Stimulated activated CD8-positive, alpha-beta memory T cell treated with anti-CD3 and anti-CD28 coated beads, Interleukin-4, amount 100 ng/mL, for 48 hours (primary cell): ENCODE measurements at places on chromosomes 13 and 19.

GRCh38 chr13:110274687-110275086, 32.3 kb downstream of the COL4A1 start:
- DNase-seq: no peak

DNA sequence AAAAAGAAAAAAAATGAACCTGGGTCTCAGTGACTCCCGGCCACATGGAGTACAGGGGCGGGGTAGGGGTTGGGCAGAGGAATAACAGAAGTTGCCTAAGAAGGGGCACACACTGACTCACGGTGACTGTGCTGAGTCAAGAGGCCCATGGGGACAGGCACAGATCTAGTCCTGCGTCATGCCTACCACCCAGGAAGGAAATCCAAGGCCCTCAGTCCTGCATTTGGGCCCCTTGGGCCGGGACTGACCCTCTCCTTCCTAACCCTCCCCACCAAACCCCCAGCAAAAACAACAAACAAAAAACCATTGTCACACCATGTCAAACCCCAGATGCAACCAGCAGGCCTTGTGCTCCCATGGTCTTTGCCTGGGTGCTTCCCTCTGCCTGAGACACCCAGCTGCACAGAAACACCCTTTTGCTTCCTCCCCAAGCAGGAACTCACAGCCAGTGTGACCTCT, 9.6 kb upstream of the NOTCH3 start:
- DNase-seq: no peak

DNA sequence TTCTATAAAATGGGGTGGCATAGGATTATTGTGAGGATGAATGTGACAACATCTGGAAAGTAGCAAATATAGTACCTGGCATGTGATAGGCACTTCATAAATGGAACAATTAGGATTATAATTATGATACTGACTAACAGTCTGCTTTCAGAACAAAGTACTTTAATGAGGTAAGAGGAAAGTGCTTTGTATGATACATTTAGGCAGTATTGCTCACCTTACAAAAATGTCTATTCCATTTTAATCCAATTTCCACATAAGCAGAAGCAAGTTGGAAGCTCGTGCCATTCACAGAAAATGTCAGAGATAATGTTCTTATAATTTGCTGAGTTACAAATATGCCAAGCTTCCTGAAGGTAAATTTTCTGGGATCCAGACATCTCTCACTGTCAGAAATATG, 16.9 kb upstream of the HTR2A start:
- DNase-seq: no peak

DNA sequence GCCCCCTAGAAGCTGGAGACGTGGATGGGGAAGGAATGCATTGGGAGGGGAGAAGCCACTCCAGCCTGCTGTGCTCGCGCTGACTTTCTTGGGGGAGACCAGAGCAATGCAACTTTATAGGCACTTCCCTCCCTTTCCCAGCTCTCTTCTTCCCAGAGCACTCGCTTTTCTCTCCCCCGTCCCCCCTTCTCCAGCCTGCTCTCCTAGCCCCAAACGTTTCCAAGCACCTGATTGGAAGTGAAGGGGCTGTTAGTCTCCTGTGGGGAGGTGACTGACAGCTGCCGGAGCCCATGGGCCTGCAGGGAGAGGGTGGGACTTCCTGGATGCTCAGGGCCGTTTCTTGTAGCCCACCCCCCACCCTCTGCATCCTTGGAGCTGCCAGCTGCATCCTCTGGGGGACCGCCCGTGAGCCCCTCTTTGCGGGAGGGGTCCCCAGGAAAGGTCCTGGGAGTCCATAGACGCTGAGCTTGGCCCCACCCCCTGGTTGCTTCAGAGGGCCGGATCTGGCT, 2.5 kb downstream of the HDGFL2 start:
- DNase-seq: peak; percentile 52

DNA sequence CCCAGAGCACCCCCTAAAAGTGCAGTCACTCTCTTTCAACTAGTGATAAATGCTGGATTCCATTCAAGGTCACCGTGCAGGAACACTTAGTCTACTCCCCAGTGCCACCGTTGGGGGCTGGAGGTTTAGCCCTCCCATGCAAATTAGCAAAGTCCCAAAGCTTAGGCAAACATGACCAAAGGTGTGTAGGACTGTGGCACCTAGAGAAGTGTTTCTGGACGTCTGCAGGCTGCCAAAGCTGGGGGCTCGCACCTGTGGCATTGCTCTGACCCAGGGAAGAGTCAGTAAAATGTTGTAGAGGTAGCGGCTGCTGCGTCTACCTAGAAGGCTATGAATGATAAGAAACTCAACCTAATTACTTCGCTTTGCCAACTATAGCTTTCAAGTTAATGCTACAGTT, 13.9 kb downstream of the COL4A1 start:
- no peak for DNase-seq

DNA sequence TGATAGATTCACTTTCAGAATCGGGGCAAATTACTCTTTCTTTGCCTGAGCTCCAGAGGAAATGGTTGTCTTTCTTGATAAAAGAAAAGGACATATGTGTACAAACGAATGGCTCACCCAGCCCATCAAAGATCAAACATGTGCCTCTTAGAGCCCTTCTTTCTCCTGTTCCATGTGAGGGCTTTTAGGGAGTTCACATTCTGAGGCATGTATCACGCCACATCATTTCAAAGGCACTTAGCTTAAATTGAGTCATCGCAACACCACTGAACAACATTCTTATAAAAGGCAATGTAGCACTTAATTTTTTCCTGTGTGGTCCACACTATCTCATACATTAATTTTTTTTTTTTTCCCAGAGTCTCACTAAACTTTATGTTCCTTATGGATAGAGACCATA, 521.0 kb downstream of the SUCLA2 start:
- no peak for DNase-seq

DNA sequence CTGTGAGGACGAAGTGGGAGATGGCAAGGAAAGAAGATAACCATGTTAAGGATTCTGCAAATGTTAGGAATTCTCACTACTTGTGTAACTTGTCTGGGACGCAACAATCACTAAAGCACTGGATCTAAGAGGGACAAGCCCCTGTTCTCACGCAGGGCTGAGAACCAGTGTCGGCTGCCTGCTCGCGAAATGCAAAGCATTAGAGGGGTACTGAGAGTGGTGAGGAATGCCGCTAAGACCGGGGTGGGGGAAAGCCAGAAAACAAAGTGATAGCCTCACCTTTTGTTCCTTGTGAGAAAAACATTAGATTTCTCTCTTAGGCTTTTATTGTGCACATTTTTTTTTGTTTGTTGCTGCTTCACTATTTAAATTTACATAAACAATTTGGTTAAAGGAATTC, 241.9 kb downstream of the ABCC4 start:
- DNase-seq: no peak

DNA sequence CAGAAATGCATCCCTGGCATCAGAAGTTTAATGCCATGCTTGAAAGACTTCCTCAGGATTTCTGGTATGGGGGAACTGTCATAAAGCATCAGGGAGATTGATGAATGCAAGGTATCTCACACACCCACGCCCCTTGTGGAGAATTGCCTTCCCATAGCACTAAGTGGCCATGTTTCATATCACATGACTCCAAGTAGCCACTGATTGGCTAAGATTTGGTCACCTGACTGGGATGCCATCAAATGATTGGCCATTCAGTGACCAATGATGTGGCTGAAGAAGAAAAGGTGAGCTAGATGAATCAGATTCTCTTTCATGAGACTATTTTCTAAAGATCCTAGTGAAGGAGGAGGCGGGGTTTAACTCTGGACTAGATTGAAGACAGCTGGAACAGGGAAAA, 7.3 kb downstream of the KLK8 start:
- no peak for DNase-seq

- no peak for DNase-seq
Observed at GRCh38 chr13:43061496-43062280, 38.3 kb downstream of the DNAJC15 start.

GRCh38 chr19:11031421-11032070, 57.7 kb upstream of the LDLR start:
- no peak for DNase-seq

- DNase-seq: no peak
Observed at GRCh38 chr13:51881296-51881695, 19.5 kb downstream of the CCDC70 start.

DNA sequence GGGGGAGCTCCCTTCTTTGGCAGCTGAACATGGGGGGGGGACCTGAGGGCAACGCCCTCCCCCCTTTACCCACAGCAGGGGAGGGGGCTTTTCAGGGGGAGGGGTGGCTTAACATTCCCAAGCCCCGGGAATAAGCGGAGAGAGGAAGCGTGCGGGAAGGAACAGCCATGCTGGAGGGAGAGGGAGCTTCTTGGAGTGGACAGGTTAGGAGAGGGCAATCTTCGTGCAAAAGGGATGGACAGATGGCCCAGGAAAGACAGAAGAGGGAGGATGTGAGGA, 10.8 kb downstream of the C19orf81 start:
- no peak for DNase-seq

DNA sequence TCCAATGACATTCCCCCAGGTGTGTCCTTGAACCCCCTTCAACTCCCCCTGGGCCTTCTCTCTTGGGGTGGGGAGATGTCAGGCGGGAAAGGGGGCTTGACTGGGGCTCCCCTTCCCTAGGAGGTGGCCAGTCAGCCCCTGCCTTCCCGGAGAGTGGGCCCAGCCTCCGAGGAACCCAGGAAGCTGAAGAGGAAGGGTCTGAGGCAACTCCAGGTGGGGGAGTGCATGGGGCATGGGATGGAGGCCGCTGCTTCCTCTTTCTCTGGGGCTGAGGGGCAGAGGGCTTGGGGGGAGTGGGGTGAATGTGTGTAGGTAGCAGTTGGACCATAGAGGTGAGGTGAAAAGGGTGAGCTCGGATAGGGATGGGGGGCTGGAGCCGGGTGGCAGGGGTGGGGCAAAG, 2.7 kb upstream of the INAFM1 start:
- DNase-seq: no peak

DNA sequence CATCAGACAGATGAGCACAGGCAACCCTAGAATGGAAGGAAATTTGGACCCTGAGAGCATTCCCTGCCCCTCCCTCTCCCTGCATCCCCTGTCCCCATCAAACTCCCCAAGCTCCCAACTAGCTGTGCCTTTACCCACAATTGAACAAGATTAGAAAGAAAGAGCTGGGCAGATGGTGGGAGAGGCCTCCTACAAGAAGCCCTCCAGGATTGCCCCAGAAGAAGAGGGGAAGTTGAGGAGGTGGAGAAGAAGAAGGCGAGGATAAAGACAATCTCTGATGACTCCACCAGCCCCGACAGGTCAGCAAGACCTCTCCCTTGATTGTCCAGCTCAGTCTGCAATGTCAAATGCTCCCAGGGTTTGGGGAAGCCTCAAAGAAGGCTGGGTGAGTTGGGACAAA, 11.9 kb downstream of the UNC13A start:
- no peak for DNase-seq

DNA sequence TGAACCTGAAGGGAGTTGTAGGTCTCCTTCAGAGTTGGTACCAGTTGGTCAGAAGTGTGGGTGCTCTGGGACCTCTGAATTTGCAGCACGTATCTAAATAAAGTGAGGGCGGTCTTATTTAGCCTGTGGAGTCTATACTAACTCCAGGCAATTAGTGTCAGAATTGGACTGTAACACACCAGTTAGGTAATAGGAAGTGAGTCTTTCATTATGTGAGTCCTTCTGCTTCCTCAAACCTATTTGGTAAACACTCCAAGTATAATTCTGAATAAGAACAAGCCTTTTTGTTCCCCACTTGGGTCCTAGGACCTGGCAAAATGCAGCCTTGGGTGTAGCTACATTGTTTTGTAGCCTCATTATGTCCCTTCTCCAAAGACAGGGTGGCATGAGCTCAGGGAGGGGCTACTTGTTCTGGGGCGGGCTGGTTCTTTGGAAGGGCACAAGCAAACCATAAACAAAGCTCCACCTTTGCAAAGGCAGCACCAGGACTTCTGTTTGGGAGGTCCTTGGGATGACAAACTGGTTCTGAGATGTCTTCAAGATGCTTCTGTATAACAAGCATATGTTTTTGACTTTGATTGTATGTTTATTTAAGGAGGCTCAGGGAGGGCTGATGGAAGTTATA, 418.0 kb downstream of the ZNF536 start:
- DNase-seq: no peak

DNA sequence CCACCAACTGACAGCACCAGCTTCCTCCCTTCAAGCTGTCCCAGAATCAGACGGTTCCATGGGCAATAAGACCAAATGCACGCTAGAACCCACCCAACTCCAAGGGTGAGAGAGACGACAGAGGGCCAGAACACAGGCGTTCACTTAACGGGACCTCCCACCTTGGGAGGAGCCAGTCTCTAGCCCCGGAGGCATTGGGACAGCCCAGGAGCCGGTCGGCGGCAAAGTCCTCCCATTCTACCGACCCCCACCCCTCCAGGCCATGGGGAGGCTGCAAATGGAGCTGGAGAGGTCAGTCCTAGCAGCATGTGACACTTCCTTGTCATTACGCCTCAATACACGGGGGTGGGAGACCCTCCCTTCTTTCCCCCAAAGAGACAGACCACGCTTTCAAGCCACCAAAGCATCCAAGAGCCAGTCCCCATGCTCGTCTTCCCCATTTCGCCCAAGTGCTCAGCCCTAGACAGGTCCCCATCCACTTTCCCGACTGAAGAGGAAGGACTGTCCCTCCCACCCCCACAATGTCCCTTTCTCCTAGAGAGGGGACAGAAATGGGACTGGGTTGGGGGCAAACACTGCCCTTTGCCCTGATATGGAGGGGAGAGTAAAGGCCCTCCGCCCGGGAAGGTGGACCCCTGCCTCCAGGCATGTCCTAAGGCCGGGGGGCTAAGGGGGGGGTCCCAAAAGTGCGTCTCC, 964 bp downstream of the KHSRP start:
- peak; percentile 65 for DNase-seq

GRCh38 chr13:34864671-34865070, 77.4 kb upstream of the NBEA start:
- no peak for DNase-seq
